Stimulated activated CD4-positive, alpha-beta T cell treated with anti-CD3 and anti-CD28 coated beads, Interleukin-2, amount 100 ng/mL, for 4 hours (primary cell): ENCODE measurements at places on chromosomes 4 and X.

DNA sequence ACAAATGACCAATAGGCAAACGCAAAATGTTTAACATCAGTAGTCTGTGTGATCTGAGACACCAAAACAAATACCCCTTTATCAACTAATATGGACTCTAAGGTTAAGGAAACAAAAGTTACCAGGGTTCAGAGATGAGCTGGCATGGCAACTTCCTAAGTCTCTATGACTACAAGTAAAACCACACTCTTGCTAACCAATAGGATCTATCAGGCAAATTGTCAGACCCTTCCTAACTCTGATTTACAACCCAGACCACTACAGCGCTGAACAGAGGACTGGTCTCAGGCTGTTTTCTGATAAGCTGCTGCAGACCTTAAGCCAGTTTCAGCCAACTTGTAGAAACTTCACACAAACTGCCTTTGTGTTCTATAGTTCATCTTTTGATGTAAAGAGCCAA lies 608.0 kb downstream of the TLL1 start:
- DNase-seq, result no peak

DNA sequence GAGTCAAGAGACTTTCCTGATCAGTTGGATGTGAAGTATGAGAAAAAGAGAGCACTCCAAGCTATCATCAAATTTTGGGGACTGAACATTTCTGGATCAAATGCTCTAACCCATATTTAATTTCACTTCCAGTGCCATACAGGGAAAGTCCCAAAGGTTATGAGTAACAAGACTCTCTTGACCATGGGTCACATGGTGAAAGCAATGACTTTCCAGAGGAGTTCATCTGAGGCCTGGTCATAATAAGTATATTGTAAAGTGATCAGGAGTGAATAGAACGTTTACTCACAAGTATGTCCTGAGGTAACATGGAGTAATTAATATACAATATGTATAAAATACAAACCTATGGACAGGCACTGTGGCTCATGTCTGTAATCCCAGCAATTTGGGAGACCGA lies 40.7 kb upstream of the ARMCX5 start:
- DNase-seq, result no peak

DNA sequence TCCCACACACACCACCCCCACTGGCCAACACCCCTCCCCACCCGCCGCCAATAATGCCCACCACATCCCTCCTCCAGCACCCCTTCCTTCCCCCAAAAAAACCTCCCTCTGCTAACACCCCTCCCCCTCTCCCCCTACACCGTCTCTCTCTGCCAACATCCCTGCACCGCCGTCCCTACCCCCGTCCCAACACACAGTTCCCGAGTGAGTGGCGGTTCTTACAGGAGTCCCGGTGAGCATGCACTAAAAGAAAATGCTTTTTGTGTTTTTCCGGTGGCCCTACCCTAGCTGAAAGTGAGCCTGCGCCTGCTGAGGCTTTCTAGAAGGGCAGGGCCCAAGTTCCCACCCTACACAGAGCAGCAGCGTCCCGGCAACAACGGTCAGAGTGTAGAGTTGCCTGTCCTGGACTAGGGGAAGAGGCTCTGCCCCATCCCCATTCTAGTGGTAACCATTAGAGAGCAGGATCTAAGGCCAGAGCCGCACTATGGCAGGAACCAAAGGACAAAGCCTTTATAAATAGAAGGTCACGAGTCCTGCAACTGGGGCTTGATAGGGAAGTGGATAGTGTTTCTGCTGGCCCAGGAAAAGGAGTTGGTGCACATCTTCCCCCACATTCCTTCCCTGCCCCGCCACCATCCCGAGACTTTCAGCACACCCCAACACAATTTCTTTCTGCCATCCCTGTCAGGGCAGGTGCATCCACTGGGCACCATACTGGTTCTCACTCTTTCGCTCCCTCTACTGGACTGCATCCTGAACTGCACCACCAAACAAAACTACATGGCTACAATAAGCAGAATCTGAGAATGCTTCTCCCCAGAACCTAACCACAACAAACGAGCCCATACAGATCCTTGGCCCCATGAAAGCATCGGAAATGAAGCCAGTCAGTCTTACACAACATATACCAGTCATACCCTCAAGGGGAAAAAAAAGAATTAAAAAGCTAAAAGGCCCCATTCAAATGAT lies 78.1 kb upstream of the PAGE3 start:
- no peak for DNase-seq

DNA sequence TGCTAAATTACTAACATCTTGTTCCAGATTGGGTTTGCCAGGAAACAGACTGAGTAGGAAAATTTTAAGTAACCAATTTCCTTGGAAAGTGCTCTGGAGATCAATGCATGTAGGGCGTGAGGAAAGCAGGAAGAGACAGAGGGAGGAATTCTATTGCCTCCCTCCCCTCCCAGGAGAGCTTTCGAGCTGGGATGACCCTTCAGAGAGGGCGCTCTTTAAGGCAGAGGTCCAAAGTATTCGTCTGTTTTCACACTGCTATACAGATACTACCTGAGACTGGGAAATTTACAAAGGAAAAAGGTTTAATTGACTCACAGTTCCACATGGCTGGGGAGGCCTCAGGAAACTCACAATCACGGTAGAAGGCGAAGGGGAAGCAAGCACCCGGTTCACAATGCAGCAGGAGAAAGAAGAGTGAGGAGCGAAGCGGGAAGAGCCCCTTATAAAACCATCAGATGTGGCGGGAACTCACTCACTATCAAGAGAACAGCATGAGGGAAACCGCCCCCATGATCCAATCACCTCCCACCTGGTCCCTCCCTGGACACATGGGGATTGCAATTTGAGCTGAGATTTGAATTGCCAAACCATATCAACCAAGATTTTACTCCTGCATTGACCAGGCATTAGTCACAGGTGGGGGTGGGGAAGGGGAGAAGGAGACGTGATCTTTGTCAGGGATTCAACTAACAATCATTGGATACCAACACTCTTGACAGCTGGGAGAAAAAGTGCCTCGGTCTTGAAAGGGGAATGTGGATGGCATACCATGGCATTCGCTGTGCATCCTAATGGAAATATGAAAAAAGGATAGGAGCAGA lies 63.8 kb downstream of the SLITRK2 start:
- DNase-seq, result no peak

- DNase-seq, result no peak
These were observed 89.8 kb upstream of the ADGRG2 start for GRCh38 chrX:19212037-19212436.

- no peak for DNase-seq
These were observed 1181.4 kb upstream of the TENM3 start for GRCh38 chr4:181061787-181062186.

- DNase-seq, result no peak
These were observed 1517.6 kb downstream of the STIM2 start for GRCh38 chr4:28378109-28378830.

- no peak for DNase-seq
These were observed 749.1 kb upstream of the GRIA3 start for GRCh38 chrX:122434942-122435341.

DNA sequence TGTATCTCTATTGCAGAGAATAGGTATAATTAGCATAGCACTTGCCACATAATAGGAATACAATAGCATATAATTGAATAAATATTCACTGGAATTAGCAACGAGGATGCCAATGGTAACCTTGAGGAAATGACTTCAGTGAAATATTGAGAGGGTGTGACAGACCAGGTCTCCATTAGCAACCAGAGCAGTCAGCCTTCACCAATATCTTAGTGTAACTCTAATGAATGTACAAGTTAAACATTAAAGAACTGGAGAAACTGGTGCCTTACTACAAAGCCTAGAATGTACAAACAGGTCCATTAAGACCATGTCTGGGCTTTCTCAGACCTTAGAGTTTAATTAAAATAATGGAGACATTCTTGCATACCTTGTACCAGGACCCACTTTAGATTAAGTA lies 143.0 kb downstream of the MAGEB17 start:
- DNase-seq, result no peak

DNA sequence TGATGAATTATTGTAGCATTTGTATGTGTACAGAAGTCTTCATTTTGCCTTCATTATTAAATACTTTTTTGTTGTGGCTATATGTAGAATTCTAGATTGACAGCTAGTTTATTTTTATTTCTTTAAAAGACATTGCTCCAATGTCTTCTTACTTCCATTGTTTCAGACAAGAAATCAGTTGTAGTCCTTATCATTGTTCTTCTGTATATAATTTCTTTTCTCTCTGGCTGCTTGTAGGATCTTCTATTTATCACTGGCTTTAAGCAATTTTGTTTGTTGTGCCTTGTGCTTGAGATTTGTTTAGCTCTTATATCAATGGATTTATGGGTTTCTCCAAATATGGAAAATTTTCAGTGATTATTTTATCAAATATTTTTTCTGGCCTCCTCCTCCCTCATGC lies 13.5 kb upstream of the GATB start:
- no peak for DNase-seq
